ENCODE measurements at places on chromosomes 12 and 14.

GRCh38 chr12:64265839-64266238 is 43.7 kb upstream of the KICS2 start:
- no peak for DNase-seq

GRCh38 chr12:33156042-33156441 is 259.5 kb upstream of the PKP2 start:
- no peak for DNase-seq

DNA sequence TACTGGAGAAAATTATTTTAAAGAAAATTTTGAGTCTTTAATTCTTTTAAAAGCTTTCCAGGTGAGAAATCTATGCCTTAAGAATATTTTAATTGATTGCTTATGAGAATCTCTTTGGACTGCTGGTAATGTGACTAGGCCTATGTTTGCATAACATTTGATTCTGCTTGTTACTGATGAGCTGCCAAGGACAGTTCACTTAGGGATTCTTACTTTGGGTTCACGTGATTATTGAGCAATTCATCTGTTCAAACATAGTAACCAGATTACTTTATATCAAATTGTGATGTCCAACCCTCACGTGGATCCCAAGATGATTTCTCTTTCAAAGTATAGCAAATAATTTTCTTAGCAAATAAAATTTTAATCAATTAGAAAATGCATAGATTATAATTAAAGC is 27.4 kb upstream of the ABCD2 start:
- no peak for DNase-seq

- no peak for DNase-seq
These were observed 261.5 kb downstream of the PCNX1 start for GRCh38 chr14:71168564-71169427.

- peak; percentile 42 for DNase-seq
These were observed 33.6 kb upstream of the HIGD1C start for GRCh38 chr12:50918584-50919316.

DNA sequence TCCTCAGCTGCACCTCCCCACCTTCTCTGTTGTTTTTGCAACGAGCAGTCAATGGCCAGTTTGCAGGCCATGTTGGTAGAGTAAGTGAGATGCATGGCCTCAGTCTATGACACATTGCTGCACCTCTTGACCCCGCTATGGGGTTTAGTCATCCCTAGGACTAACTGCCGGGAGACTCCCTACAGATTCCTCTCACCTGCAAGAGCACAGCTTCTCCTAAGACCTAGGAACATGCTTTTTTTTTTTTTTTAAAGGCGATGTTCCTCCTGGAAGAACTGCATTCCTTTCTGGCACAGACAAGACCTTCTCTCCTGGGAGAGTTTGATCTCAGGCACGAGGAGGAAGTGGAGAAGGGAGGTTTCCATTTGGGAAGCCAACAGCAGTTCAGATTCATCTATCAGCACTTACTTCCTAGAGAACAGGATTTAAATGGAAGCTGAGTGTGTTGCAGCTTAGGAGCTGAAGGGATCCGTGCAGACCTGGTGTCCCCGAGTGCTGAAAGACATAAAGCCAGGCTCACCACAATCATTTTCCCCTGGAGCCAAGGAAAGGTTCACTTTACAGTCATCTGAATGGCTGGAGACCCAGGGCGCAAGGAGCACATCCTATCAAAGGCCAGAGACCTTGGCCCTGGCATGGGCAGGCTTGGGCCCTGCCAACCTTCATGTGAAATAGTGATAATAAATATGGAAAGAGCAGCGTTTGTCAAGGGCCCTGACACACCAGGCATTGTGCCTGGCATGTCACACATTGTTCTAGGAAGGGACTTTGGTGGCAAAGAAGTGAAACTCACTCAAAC is 104.1 kb downstream of the LGMN start:
- DNase-seq: no peak
